Femur (tissue), 1 donor: ENCODE measurements at places on chromosomes 11 and 22.

DNA sequence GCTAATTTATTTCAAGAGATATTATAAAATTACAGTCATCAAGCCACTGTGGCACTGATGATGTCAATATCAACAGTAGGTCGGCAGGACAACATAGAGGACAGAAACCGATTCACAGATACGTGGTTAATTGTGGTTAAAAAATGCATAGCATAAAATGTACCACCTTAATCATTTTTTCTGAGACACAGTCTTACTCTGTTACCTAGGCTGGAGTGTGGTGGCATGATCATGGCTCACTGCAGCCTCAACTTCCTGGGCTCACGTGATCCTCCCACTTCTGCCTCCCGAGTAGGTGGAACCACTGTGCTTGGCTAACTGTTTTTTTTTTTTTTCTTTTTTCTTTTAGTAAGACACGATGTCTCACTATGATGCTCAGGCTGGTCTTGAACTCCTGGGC lies 21.0 kb upstream of the TOLLIP start:
- no peak for DNase-seq

DNA sequence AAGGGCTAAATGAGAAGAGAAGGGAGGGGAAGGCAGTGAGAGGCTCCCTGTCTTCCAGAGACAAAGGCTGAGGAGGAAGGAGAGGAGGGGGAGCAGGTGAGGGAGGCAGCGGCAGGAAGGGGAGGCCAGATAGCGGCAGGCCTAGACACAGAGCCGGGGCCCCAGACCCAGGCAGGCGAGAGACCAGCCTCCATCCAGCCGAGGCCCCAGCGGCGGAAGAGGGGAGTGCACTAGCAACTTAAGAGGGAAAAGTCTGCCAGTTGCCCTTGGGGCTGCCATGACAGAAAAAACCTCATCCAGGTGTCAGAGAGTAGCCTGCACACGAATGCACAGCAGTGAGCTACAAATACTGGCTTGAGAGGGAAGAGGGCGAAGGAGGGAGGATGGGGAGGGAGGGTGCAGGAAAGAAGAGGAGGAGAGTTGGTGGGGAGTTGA lies 46.7 kb downstream of the IGLL1 start:
- DNase-seq: no peak

GRCh38 chr11:119496469-119496868 lies 73.5 kb upstream of the THY1 start:
- DNase-seq: no peak

DNA sequence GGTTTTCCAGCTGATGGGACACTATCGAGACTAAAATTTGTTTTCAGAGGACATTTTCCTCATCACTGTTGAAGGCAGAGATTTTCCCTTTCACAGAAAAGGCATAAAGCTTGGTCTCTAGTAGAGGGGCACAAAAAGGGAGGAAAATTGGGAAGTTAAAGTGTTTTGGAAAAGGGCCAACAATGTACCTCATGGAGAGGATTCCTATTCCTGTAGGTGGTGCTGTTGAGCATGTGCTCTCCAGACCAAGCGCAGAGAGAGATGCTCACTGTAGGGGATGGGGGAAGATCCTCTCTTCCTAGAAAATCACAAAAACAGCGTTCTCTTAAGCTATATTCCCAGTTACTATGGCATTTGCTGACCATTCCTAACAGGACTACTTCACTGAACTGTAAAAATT lies 44.9 kb downstream of the OR4C46 start:
- DNase-seq: no peak

GRCh38 chr22:27679176-27679575 lies 122.4 kb downstream of the MN1 start:
- no peak for DNase-seq

GRCh38 chr11:88061111-88061510 lies 114.1 kb downstream of the RAB38 start:
- no peak for DNase-seq

GRCh38 chr22:42791721-42792452 lies 65.2 kb downstream of the ARFGAP3 start:
- DNase-seq: peak; percentile 57
